ENCODE measurements at places on chromosomes 7 and 10.

GRCh38 chr10:129808092-129808983 lies 155.7 kb downstream of the EBF3 start:
- no peak for DNase-seq

- no peak for DNase-seq
These were observed 478.0 kb downstream of the GRID1 start for GRCh38 chr10:85888559-85888958.

GRCh38 chr7:150377196-150377595 lies 1.9 kb upstream of the ZNF775 start:
- DNase-seq: no peak

DNA sequence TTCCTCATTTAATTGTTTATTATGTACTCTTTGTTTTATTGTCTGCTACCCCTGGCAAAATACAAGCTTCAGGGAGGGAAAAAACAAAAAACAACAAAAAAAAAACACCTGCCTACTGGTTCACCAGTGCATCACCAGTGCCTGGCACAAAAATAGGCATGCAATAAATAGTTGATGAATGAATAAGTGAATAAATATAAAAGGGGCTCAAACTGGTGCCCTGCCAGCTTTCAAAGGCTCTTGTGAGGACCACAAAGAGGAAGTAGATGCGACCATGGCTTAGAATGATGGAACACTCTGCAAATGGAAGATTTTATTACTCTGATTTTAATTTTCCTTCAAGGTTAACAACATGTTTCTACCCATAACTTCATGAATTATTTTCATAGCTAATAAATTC lies 213.0 kb upstream of the INHBA start:
- no peak for DNase-seq

DNA sequence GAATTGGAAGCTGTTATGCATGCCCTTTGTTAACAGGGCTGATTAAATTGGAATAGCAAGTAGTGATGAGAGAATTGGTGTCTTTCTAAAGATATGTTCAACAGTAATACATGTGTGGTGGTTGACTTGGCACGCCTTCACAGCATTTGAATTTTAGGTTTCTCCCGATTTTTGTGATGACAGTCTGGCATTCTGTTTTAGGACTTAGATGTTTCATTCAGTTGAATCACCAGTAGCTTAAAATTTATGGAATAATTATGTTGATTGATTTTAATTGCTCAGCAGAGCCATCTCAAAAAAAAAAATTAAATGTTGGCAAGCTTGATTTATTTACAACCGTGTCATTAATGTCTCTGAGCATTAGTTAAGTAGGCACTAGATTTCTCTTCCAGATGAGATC lies 219.7 kb downstream of the CSTF2T start:
- no peak for DNase-seq

- no peak for DNase-seq
These were observed 46.8 kb downstream of the TBXAS1 start for GRCh38 chr7:139875821-139876241.

Data from NCI-H510A (cell line).